NCI-H774 (cell line): ENCODE measurements at places on chromosomes 7 and 10.

DNA sequence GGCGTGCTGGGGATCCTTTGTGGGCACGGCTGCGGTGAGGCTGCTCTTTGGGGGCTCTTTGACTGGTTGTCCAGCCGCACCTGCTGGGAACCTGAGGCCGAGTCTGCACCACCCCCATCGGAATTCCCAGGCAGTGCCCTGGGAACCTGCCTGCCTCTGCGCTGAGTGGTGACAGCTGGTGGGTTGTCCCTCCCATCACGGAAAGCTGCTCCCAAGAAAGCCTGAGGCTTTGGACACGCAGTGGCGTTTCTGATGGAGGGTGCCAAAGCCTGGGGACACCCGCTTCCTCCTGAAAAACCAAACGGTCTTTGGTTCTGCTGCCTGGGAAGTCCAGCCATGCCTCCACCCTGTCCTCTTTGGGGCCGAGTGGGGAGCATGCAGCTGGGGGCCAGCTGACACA is 21.4 kb upstream of the SHH start:
- DNase-seq: no peak

GRCh38 chr7:42074076-42074475 is 162.9 kb downstream of the GLI3 start:
- no peak for DNase-seq

- no peak for DNase-seq
These were observed 3.3 kb downstream of the EDRF1 start for GRCh38 chr10:125722811-125723210.

GRCh38 chr10:118020365-118020764 is 26.4 kb downstream of the RAB11FIP2 start:
- no peak for DNase-seq

DNA sequence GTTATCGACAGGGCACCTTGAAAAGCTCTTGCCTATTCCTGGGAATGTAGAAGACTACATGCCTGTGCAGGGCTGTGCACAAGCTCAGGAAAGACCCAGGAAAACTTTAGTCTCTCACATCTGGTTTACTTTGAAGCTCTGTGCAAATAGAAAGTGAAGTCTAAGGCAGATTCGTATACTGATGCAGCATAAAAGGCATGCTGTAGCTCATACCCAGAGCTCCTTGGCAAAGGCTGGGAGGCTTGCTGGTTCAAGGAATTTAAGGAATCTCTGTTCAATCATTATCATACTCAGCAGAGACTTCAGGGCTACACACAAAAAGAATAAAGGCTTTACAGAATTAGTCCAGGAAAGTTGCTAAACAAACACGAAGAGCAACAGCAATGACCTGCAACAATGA is 192.0 kb downstream of the OTUD1 start:
- DNase-seq: no peak

DNA sequence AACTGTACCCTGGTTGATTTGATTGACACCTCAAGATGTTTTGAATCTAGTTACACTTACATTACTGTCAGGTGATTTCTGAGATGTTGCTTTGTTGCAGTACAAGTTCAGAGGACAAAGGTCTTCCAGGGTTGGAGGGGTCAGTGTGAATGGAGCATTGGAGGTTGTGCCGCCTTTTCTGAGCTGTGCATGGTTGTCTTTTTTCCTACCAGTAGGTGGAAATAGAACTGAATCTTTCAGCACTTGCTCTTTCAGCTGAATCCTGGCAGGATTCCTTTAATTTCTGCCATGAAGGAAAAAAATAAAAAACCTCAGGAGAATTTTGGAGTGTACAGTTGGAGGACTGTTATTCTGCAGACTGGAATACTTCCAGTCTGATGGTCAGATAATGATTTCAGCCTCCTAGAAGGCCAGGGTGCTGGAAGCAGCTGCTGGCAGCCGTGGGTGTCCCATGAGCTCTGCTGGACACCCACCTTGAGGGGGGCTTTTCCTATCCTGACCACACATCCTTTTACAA is 82.7 kb downstream of the PLCE1 start:
- DNase-seq: no peak

- peak; percentile 29 for DNase-seq
These were observed 53.6 kb upstream of the ZPBP start for GRCh38 chr7:50146692-50147091.

DNA sequence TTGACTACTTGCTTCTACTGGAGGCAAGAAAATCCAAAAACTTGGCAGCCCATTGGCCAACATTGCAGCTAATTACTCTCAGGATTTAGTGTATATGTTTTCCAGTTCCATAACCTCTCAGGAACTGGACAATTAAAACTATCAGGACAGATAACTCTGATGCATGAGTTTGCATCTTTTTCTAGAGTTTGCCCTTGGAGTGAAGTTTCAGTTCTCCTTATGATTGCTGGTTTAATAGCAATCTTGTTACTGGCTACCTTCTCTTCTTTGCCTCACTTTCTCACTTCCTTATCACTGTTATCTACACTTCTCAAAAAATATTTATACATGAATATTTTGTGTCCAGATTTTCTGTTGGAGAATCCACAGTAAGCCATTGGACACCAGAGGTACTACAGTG is 735.9 kb downstream of the PCDH15 start:
- DNase-seq: no peak
